ENCODE measurements at places on chromosomes 4 and X.

DNA sequence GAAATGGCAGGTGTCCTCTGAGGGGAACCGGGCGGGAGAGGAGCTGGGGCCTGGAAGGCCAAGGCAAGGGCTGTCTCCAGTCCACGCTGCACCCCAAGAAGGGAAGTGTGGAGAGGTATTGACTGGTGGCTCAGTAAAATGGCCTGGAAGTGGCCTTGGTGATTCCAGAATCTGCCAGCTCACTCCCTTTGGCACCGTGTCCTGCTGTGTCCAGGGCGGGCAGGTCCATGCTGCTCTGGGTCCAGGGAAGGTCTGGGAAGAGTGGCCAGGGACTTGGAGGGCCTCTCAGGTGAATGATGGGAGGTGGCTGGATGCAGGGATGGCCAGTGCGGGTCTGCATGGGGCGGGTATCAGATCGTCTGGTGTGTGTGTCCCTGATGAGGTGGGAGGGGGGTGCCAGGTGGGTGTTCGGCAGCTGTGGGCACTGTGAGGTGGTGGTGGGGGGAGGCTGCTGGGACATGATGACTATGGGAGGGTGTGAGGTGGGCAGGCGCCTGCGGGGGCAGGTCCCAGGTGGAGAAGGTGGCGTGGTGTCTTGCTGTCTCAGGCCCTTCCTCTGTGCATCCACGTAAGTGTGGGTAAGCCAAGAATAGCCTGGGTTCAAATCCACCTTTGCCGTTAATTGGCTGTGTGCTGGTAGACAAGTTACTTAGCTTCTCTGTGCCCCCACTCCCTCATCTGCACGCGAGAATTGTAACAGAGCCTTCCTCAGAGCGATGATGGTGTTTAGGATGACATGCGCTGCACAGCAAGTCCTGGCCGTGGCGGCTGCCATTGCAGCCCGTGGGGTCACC, 17.7 kb downstream of the RGS12 start:
- no peak for DNase-seq

DNA sequence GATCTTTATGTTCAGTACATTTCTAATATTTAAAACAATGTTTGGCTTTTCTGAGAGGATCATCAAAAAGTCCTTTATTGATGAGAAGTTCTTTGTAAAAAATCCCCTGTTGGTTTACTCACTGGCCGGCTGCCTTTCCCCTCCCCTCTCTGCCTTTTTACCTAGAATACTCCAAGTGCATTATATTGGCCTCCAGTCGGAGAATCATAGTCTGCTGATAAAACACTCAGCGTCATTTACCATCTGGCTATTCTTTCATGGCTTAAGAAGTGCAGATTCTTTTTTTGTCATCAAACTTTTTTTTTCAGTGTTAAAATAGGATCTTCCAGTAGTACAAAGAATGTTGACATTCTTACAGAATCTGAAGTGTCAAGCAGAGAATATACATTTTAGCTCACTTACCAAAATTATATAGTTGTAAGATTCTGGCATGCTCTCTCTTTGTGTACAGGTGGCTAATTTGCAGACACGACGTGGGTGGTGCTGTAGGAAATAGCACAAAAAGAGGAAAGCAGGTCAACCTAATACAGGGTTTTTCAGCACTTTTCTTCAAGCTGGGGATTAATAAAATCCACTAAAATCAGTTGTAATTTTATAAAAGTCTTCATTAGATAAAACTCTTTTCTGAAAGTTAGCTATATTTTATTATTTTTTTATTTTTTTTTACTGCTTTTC, 731.8 kb downstream of the KCTD8 start:
- DNase-seq = no peak

- DNase-seq = no peak
Observed at GRCh38 chrX:123084797-123085196, 99.3 kb upstream of the GRIA3 start.

DNA sequence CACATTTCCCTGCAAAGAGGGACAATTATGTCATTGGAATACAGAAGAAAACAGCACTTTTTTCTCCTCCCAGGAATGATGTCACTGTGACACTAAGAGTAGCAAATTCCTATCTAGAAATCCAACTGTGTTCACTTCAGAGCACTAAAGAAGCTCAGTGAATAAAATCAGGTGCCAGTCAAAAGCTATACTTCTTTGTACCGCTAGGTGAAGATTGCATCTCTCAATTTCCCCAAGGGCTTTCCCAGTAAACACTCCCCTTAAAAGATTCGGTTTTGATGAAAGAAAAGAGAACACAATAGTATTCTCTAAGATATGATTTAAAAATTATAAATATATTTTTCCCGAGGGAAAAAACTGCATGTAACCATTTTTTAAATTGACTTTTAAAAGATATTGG, 104.7 kb upstream of the MID1 start:
- no peak for DNase-seq

All from SW 1271 (cell line).